ENCODE measurements at places on chromosomes 11 and 22.

- no peak for DNase-seq
Measured at GRCh38 chr22:39546889-39547586, 14.5 kb upstream of the RPS19BP1 start.

DNA sequence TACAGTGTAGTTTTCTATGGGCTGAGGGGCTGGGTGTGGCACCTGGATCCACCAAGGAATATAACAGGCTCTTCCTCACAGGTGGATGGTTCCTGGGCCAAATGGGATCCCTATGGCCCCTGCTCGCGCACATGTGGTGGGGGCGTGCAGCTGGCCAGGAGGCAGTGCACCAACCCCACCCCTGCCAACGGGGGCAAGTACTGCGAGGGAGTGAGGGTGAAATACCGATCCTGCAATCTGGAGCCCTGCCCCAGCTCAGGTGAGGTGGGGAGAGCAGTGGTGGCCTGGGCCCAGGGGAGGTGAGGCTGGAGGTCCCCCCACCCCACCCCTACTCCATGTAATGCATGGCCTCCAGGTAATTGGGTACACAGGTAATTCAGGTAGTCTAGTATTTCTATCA is 20.7 kb downstream of the ADAMTS15 start:
- no peak for DNase-seq

- DNase-seq: no peak
Measured at GRCh38 chr11:120239713-120240640, at the start of gene POU2F3. TSS of gene POU2F3 (plus strand) at chr11:120240140. CDS start at chr11:120240344, 204 bp downstream.

- no peak for DNase-seq
Measured at GRCh38 chr11:95101935-95102334, 12.3 kb downstream of the ENDOD1 start.

GRCh38 chr22:22558071-22558971 is 744 bp downstream of the PRAME start:
- no peak for DNase-seq
